ENCODE measurements at places on chromosomes 1 and 21. TPM values are rescaled to one million over a fixed set of nuclear protein-coding genes. Genes with fewer than 3 reads are reported as not detected.

DNA sequence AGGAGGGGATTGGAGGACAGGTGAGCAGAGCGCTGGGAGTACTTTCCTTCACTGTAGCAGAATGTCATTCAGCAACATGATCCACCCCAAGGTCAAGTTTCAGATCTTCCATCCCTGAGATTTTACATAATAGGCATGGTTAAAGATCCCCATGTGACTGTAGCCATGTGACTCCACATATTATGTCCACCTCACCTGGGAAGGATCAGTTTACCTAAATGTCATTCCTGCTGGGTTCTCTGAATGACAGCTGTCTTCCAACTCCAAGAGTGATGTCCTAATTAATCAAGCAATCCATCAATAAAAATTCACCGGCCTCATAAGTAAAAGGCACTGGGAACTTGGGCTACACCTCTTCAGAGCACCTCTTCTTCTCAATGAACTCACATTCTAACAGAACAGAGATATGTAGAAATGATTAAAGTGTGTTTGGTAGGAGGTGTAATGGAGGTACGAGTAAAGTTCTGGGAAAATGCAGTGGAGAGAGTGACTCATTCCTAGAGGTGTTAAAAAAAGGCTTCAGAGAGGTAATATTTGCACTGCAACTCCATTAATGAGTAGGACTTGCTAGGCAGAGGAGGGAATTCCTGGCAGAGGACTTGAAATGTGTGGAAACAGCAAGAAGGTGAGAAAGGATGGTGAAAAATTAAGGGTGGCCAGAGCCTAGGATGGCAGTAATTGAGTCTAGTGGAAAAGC is 22.2 kb upstream of the MAPKAPK2 start:
- no peak for DNase-seq

DNA sequence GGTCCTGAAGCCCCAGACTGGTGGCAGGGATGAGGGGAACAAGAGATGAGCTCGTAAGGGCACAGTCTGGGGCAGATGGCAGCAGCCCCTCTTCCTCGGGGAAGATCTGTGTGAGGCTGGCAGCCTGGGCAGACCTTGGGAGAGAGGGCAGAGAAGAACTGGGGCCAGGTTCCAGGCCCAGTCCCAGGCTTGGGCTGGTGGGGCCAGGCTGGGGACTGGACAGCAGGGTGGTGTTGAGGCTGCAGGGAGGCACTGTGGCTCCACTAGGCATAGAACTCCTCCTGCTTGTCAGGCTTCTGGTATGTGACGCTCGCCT is 35.7 kb downstream of the SDC3 start:
- DNase-seq = no peak

DNA sequence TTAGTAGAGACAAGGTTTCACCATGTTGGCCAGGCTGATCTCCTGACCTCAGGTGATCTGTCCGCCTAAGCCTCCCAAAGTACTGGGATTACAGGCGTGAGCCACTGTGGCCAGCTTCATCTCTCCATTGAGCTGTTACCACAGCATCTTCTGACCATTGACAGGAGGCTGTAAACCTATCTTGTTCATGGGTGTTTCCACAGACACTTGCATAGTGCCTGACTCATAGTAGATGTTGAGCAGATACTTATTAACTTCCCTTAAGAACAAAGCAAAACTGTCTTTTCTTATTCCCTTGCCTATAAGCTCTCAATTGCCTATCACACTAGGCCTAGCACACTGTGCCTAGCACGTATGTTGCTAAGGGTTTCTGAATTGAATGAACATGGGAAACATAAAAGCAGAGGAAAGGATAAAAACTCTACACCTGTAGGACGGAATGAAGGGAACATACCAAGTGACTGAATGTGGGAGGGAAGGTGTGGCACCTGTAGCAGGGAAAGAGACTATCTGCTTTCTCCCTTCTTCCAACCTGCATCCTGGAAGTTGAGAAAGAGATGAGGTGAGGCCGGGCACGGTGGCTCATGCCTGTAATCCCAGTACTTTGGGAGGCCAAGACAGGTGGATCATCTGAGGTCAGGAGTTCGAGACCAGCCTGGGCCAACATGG is 1.2 kb upstream of the C1orf54 start:
- DNase-seq = no peak

GRCh38 chr1:65792669-65793358 is at the start of gene PDE4B:
Gene PDE4B, plus strand, starts transcription at chr1:65792895.
- DNase-seq = no peak

The RAB42 gene
- not detected for total RNA-seq

The RIPK4 gene
- total RNA-seq = 2.1 TPM

Data from T-cell (primary cell).